ENCODE measurements at places on chromosomes 5 and 9. TPM values are rescaled to one million over a fixed set of nuclear protein-coding genes. Genes with fewer than 3 reads are reported as not detected.

- H3K27ac ChIP-seq, result no peak overlapping the region
- no peaks in the 10 kb centered on the region for H3K36me3 ChIP-seq
- peak; percentile 12 for DNase-seq
- peaks cover 6% of the 10 kb centered on the region for H3K27me3 ChIP-seq
- no peak overlapping the region for H3K4me3 ChIP-seq
Measured at GRCh38 chr9:93306579-93307091, 122.7 kb downstream of the WNK2 start.

GRCh38 chr9:91415290-91415689, 8.3 kb downstream of the NFIL3 start:
- no peaks in the 10 kb centered on the region for H3K27me3 ChIP-seq
- peak overlapping the region; percentile 22 for H3K4me3 ChIP-seq
- DNase-seq, result no peak
- peaks cover 87% of the 10 kb centered on the region for H3K4me1 ChIP-seq
- peak overlapping the region; percentile 4 for H3K27ac ChIP-seq
- H3K36me3 ChIP-seq, result peaks cover 63% of the 10 kb centered on the region

DNA sequence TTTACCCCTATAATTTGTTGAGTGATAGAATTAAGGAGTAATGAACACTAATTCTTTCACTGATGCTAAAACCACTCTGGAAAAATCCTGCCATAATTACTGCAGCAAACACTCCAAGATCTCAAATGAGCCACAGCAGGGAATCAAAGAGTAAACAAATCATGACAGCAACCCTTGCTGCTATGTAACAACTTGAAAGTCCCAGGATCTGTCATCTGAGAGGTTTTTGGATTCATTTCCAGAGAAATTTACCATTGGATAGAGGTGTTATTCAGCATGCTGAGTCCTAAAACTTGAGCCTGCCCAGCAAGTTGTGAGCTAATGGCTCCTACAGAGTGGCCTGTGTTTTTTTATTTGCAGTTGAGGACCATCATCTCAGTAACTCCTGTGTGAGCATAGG, 59.2 kb downstream of the PRLR start:
- H3K27ac ChIP-seq, result no peak overlapping the region
- no peaks in the 10 kb centered on the region for H3K36me3 ChIP-seq
- no peak overlapping the region for H3K4me3 ChIP-seq

DNA sequence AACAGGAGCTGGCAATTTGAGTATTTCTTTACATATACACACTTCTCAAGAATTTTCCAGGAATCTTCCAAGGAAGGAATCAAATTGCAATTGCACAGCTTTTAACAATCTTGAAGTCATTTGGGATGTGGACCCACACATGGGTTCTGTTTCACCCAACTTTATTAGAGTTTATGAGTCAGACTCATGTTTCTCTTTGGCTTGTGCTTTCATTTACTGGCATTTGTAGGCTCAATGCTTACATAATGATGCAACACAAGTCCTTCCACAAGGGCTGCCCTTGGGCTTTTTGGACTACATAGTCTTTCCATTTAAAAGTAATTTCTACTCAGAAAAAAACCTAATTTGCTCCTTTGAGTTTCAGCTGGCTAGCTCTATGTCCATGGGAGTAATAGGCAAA, 4.6 kb upstream of the CDC37L1 start:
- no peak overlapping the region for H3K4me3 ChIP-seq
- DNase-seq, result no peak
- peaks cover 15% of the 10 kb centered on the region for H3K4me1 ChIP-seq
- H3K27me3 ChIP-seq, result no peaks in the 10 kb centered on the region
- H3K36me3 ChIP-seq, result no peaks in the 10 kb centered on the region

PRSS3 gene
- total RNA-seq, result not detected

PDE8B gene
- total RNA-seq, result 0.05 TPM

SPEF2 gene
- 10.8 TPM for total RNA-seq
